Fibroblast of villous mesenchyme (primary cell): ENCODE measurements at places on chromosomes 6 and 20. TPM values are rescaled to one million over a fixed set of nuclear protein-coding genes. Genes with fewer than 3 reads are reported as not detected.

Gene SGK1
- 244 and 268 TPM in 2 replicates for total RNA-seq

DNA sequence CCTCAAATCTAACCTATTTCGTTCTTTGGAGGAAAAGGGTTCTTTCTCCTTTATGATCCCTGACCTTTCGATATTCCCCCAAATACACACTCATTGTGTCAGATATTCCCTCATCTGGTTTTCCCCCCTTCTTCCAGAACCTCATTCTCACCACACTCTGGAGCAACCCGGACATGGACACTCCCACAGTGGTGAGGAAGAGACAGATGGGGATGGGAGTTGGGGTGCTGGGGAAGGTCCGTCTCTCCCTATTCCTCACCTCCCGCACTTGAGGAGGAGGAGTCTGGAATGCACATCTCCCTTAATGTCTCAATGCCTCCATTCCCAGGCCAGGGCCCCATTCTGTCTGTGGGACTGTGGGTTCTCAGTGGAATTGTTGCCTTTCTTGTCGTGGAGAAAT is 1.3 kb downstream of the SLC39A7 start:
- DNase-seq = no peak

GRCh38 chr20:64277571-64278316 is 22.2 kb downstream of the PCMTD2 start:
- DNase-seq = no peak

- peak; percentile 86 for DNase-seq
Observed at GRCh38 chr6:2503816-2504494, 246.8 kb downstream of the MYLK4 start.

DNA sequence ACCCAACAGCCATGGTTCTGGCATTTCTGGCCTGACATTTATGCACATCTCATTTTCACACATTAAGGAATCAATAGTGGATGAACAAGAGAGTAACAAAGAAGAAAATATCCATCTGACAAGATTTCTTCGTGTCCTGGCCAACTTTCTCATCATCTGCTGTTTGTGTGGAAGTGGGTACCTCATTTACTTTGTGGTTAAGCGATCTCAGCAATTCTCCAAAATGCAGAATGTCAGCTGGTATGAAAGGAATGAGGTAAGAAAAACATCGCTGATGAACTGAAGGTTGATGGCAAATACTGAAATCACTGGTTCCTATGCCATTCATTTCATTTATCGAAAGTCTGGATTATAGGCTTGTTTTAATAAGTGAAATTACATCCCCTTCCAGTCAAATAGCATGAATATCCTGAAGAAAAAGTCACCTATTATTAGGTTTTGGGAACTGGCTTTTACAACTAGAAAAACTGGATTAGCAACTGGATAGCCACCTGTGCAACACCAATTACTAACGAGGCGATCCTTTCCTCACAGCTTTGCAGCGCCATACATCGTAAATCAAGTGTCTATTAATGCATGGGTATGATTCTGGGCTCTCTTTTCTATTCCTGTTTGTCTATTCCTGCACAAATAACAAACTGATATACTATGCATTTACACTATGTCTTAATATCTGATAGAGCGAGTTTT is 50.2 kb upstream of the NOP56 start:
- no peak for DNase-seq

Gene ETV7
- 0.32 and 0.86 TPM in 2 replicates for total RNA-seq

GRCh38 chr20:57351042-57351783 is at the start of gene RAE1:
Gene RAE1 (plus strand): TSS chr20:57351255. CDS start chr20:57354039, 2,784 bp downstream.
- DNase-seq = peak; percentile 93
